ENCODE measurements at places on chromosomes 16 and 17. TPM values are rescaled to one million over a fixed set of nuclear protein-coding genes. Genes with fewer than 3 reads are reported as not detected.
A peak's percentile ranks its signal among the peaks of the same experiment; 100 is the strongest.

GRCh38 chr16:24514096-24514495 lies 25.3 kb upstream of the RBBP6 start:
- H3K27ac ChIP-seq = no peak overlapping the region
- no peak for DNase-seq
- peaks cover 5% of the 10 kb centered on the region for H3K4me1 ChIP-seq
- no peak overlapping the region for H3K4me3 ChIP-seq

Gene MRPS34
- 152 TPM for total RNA-seq

GRCh38 chr16:70375636-70376611 lies 29.2 kb downstream of the DDX19A start:
- peak overlapping the region; percentile 49 for H3K27ac ChIP-seq
- DNase-seq = no peak
- no peaks in the 10 kb centered on the region for H3K27me3 ChIP-seq

GRCh38 chr17:47862621-47863440 lies 11.9 kb upstream of the SP6 start:
- H3K4me3 ChIP-seq = no peak overlapping the region
- peaks cover 25% of the 10 kb centered on the region for H3K4me1 ChIP-seq
- H3K27me3 ChIP-seq = peaks cover 4% of the 10 kb centered on the region
- H3K36me3 ChIP-seq = no peaks in the 10 kb centered on the region
- no peak overlapping the region for H3K27ac ChIP-seq
- DNase-seq = no peak

DNA sequence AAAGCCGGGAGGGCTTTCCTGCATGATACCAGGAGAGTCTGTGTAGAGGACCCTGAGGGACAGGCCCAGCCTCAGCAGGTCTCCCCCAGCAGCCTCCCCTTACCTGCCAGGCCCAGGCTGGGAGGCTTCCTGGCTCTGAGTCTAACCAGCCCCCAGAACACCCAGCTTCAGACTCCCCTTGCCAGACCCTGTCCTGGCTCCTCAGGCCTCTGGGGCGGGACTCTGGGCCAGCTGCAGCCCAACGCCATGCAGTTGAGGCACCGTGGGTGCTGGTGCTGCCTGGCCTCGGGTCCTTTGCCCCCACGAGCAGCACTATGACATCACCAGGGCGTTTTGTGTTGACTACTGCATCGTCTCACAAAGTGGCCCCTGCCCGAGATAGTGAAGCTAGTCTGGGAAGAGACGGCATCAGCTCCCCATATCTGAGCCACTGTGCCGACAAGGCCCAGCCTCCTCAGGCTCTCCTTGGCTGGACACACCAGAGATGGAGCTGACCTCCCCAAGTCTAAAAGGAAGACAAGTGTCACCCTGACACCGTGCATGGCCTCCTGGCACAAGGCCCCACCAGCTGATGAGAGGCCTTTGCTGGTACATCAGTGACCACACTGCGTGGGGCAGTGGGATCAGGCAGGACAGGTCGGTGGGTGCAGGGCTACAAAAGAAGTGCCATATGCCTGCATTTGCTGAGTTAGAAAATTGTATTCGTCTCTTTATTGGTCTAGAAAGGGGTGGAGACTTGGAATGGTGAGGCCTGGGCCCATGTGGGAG lies 10.6 kb downstream of the ALDH3A1 start:
- no peak for DNase-seq
- H3K27ac ChIP-seq = no peak overlapping the region
- H3K4me3 ChIP-seq = no peak overlapping the region
- no peaks in the 10 kb centered on the region for H3K27me3 ChIP-seq
- no peaks in the 10 kb centered on the region for H3K36me3 ChIP-seq

Gene CDH15
- not detected for total RNA-seq

Gene ALOX15
- total RNA-seq = not detected

DNA sequence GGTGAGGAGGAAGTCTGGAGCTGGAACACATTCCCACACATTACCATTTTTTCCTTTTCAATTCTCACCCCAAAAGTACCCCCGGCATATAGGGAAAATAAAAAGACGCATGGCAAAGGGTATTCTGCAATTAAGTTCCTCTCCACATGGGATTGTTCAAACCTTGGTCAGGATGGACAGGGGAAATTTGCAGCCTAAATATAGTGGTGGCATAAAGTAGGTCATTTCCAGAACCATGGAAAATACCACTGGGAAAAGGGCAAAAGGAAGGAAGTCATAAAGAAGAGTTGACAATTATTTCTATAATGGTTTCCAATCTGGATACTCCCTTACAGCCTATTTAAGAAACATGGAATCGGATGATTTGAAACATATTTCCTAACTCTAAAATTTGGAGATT lies 135.8 kb downstream of the STX8 start:
- peaks cover 6% of the 10 kb centered on the region for H3K36me3 ChIP-seq
- H3K4me1 ChIP-seq = no peaks in the 10 kb centered on the region
- H3K27me3 ChIP-seq = no peaks in the 10 kb centered on the region
- H3K4me3 ChIP-seq = no peak overlapping the region
- no peak for DNase-seq

DNA sequence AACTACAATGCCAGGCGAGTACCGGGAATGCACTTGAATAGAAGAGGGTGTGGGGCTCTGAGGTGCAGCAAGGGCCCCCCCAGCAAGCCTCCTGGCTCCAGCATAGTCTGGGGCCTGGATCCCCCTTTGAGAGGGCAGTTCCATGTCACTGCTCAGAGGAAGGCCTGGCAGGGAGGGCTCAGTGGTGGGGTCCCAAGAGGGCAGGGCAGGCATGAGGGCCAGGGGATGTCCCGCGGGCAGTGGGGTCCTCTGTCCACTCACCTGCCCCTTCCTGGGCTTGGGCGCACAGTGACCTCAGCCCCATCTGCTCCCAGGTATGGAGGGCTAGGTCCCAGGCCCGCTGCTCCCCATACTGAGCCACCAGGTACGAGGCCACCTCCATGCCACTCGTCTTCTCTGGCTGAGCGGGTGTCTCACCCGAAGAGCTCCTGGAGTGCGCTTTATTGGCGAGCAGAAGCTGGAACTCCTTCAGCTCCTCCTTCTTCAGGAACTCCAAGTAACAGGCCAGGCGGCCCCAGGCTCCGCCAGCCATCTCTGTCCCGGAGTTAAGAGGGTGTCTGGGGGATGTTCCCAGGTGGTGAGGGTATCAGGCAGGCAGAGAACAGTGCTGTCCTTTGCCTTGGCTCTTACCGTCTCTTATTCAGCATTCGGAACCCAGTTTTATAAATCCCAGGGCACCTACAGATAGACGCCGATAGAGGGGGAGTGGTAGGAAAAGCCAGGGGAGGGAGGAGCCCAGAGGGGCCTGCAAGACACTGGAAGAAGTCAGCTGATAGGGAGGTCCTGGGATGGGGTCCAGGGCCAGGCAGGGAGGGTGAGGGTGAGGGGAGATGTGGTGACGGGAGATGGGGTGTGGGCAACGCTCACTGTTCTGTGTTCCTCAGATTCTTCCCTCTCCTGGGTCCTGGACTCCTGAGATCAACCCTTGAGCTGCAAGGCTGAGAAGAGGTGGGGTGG lies 605 bp downstream of the NLRP1 start:
- H3K36me3 ChIP-seq = peaks cover 33% of the 10 kb centered on the region
- peak overlapping the region; percentile 96 for H3K27ac ChIP-seq

Gene PDIA2
- total RNA-seq = not detected

DNA sequence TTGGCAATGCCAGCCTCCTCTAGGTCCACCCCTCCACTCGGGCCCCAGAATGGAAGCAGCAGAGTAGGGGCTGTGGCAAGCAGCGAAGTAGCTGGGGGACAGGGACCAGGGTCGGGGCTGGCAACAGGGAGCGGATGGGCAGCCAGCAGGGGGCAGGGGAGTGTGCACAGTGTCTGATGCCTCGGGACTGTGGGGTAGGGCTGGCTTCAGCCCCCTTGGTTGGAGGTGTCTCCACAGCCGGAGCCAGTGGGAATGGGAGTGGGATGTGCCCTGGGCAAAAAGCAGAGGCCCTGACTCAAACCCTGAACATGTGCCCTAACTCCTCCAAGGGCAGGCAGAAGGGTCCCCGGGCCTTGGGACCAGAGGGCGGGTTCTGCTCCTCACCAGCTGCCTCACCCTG lies 18.5 kb upstream of the ARHGAP27 start:
- H3K4me1 ChIP-seq = peaks cover 5% of the 10 kb centered on the region
- H3K36me3 ChIP-seq = peaks cover 5% of the 10 kb centered on the region
- no peak for DNase-seq
- H3K27me3 ChIP-seq = no peaks in the 10 kb centered on the region
- no peak overlapping the region for H3K27ac ChIP-seq
- H3K4me3 ChIP-seq = no peak overlapping the region

DNA sequence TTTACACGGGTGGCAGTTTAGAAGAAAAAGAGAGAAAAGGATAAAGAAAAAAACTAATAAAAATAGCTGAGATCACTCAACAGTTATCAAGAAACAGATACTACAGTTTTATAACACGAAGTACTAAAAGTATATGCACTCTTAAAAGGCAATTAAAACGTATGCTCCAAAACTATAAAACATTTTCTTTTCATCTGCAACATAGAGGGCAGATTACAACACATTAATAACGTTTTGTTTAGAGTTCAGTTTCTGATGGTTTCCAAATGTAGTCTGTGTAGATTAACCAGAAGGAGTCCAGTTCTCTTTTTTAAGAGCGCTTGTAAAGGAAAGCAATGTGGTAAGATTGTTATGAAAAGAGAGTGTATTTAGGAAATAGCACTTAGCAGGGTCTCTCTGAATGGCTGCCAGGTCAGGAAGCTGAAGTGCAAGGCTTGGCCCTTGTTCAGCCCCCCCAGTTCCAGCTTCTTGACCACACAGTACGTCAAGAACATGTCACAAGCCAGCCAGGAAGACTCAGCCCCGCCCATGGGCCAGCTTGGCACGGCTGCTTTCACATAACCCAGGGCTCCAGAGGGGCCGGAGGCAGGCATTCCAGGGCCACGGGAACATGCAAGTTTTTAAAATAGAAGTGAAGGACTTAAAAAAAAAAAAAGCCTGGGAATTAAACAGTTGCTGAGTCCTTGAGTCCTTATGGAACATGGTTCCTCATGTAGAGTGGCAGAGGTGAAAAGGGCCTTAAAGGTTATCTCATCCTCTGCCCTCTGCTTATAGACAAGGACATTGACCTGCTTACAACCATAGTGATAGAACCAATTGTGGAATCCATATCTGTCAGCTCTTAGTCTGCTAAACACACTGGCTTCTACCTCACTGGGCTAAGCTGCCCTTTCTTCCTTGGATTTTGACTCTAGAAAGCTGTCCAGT lies 147.4 kb upstream of the TBX2 start:
- peaks cover 11% of the 10 kb centered on the region for H3K4me1 ChIP-seq
- no peak overlapping the region for H3K27ac ChIP-seq

DNA sequence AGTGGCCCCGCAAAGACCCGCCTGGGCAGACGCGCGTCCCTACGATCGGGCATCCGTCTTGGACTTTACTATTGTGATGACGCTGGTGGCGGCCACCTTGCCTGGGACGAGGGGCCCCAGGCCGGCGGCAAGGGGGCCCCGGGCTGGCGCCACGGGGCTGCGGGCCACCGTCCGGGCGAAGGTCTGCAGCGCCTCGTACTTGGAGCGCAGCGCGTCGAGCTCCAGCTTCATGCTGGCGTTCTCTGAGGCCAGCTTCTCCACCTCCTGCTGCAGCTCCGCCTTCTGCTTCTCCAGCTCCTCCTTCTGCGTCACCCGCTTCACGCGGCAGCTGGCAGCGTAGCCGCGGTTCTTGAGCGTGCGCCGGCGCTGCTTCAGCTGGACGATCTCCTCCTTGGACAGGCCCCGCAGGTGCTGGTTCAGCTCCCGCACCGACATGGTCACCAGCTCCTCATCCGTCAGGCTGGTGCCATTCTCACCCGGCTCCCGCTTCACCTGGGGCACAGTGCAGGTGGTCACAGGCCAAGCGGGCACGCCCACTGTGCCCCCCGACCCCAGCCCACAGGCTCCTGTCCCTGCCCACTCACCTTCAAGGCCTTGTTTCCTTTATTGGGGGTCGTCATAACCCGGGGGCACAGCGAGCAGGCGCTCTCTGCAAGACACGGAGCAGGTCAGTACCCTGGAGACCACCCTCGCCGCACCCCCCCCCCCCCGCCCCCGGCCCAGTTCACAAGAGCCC lies 4.8 kb upstream of the SIRT7 start:
- H3K4me3 ChIP-seq = no peak overlapping the region
- no peak for DNase-seq
- H3K27ac ChIP-seq = no peak overlapping the region
- H3K27me3 ChIP-seq = no peaks in the 10 kb centered on the region

All from activated CD4-positive, alpha-beta memory T cell treated with anti-CD3 and anti-CD28 coated beads for 36 hours (primary cell).